NCI-H1048 (cell line): ENCODE measurements at places on chromosomes 13 and 19.

DNA sequence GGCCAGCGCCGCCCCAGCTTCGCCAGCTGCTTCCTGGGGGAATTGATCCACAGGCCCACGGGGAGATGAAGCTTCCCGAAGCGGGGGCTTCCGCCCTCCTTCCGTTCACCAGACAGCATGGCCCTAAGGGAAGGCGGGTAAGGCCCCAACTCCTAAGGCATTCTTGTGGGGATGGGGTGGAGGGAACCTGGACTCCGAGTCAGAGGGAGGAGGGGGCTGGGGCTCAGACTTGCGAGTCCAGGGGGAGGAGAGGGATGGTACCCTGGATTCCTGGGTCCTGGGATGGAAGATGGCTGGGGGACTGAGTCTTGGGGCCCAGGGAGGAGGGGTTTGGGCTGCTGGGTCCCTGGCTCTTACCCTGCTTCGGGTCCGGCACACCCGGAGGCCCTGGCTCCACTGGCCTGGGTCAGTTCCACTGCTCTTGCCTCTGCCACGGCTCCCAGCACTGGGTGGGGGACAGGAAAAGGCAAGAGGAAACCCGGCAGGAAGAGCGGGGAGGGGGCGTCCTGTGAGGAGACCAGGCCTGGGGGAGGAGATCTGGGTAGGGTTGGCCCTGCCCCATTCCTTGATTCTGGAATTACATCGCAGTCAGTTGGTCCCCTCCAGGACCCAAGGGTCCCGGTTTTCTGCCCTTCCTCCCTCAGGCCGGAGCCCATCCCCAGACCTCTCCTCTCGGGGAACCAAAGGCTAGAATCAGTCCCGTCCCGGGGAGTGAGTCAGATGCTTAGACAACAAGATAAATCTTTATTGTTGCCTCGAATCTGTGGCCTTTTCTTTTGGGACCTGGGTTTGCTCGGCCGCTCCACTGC lies at the start of gene RASIP1:
RASIP1 (minus strand) TSS at position 447 of the 809 bp plus-strand sequence; CDS start at position 119, 328 bp downstream.
- no peak for DNase-seq

DNA sequence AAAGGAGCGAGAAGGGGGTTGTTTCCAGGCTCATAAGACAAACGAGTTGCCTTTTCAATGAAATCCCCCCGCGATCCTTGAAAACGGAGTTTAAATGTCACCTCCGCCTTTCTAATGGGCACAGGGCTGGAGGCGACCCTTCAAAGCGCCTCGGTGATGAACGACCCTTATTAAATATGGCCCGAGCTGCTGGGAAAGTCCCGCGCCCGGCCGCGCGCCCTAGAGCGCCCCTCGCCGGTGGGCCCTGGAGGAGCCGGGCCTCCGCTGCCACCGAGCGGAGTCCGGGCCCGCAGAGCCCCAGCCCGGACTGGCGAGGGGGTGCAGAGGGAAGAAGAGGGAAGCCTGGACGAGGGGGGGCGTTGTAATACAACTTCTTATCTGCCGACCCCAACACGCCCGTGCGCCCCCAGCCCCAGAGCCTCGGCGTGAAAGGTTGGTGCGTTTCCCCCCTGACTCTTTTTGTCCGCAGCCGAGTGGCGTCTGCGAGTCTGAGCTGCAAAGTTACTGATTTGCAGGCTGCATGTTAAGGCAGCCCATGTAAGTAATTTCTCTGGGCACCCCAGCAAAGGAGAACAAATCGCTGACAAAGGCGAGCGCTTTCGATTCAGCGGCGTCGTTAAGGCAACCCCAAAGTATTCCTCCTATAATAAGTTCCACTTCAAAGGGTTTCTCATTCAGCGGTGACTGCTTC lies 11.9 kb downstream of the ZIC5 start:
- DNase-seq = no peak

- no peak for DNase-seq
Observed at GRCh38 chr19:34193876-34194275, 21.6 kb downstream of the LSM14A start.

DNA sequence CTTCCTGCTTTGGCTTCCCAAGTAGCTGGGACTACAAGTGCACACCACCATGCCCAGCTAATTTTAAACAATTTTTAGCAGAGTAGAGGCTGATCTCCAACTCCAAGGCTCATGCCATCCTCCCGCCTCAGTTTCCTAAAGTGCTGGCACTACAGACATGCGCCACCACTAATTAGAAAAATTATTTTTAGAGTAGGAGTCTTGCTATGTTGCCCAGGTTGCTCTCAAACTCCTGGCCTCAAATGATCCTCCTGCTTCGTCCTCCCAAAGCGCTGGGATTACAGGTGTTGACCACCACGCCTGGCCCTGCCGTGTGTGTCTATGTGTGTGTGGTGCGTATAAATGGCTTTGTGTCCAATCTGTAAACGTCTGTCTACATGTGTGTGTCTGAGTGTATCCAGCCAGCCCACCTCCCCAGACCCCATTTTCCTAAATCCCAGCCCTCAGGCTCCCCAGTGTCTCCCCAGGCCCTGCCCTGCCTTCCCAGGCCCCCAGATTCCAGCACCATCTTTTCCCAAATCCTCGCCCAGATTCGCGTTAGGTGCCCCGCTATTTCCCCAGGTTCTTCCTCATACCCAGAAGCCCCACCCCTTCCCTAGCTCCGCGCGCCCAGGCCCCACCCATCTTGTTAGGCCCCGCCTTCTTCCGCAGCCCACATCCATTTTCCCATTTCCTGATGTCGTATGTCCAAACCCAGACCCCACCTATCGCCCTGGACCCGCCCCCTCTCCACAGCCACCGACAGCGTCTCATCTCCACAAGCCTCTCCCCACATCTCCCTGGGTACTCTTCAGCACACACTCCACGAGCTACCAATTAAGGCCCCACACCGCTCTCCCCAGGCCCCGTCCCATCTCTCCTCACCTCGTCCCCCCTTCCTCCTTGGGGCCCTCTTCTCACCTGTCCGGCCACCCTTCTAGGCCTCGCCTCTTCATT lies 24.9 kb downstream of the SLC8A2 start:
- DNase-seq = no peak

- no peak for DNase-seq
Observed at GRCh38 chr19:16024266-16025107, 51.8 kb upstream of the TPM4 start.

DNA sequence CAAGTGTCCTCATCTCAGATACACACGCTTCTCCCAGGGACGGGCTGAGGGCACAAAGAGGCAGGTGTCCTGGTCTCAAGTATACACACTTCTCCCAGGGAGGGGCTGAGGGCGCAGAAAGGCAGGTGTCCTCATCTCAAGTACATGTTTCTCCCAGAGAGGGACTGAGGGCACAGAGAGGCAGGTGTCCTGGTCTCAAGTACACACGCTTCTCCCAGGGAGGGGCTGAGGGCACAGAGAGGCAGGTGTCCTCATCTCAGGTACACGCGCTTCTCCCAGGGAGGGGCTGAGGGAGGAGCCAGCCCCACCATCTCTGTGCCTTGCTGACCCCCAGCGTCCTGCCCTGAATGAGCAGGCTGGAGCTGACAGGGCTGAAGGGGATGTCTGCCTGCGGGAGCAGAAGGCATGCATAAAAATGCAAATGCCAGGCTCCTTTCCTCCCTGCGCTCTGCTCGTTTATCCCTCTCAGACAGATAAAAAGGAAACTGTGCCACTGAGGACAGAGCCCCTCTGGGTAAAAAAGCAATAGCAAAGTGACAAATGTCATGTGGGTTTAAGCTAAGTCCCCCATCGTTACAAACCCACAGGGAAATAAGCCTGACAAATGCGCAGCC lies 96.1 kb upstream of the UQCRFS1 start:
- no peak for DNase-seq

DNA sequence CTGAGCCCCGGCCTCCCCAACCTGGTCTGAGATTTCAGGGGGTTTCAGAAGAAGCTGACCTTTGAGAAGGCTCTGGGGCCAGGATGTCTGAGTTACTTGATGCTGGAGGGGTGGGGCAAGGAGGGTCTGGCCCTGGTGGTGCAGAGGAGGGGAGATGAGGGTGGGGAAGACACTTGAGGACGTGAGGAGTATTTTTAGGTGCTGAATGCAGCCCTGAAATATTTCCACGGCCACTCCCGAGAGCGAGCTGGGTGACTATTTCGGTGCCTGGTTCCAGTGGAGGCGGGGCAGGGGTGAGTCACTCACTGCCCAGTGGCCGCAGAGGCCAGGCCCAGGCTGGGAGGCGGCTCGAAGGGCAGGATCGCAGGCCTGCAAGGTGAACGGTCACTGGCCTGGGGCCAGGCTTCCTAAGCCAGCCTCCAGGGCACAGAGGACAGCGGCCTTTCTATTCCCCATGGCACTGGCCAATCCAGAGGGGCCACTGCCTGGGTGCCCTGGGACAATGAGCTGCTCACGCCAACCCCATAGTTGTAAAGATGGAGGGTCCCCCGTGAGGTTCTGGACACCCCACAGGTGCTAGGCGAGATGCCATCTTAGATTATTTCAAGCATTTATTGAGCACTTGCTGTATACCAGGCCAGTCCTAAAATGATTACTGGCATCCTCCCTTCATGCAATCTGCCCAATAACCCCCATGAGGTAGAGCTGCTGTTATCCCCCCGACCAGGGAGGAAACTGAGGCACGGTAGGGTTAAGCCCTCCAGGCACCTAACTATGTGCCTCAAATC lies 19.7 kb upstream of the JUND start:
- DNase-seq = no peak

DNA sequence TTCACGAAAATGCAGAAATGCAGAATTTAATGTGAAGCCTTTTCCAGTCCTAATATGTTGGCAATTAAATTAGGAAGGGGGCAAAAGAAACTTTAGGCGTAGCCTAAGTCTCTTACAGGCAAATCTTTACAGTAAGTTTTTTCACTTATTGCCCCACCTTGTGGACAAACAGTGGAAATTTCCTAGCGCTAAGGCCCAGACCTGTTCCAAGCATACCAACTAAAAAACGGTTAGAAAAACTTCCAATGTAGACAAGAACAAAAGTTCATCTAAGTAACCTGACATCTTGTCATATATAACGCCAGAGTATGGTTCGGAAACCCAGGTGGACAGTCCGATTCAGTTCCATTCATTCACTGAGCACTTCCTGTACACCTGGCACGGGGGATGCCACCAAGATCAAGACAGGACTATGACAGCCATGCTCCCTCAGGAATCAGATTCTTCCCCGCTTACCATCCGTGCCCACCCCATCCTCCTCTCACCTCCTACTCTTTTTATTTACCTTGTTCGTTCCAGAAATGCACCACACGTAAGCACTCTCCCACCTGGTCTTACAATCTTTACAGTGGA lies 4.9 kb downstream of the ZAR1L start:
- no peak for DNase-seq

DNA sequence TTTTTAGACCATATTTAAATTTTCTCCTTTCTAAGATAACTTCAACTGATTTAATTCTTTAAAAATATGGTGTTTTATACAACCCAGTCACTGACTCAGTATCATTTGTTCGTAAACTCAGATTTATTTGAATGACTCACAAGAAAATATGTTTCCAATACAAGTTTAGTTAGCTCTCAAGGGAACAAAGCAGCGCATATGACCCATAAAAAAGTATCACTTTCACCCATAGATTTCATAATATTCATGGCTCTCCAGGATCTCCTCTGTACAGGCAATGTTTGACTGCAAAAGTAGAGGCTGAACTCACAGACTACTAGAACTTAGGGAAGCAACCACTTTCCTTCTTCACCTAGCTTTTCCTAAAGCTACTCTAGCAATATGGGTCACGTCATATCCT lies 405.6 kb upstream of the PCDH9 start:
- no peak for DNase-seq

GRCh38 chr19:2270423-2271233 lies 11.3 kb downstream of the PEAK3 start:
- DNase-seq = no peak

GRCh38 chr13:66821551-66821950 lies 408.6 kb downstream of the PCDH9 start:
- no peak for DNase-seq

- no peak for DNase-seq
Observed at GRCh38 chr19:43651758-43652545, 12.3 kb upstream of the CADM4 start.

GRCh38 chr19:38707512-38708114 lies 36.7 kb downstream of the CAPN12 start:
- DNase-seq = no peak

DNA sequence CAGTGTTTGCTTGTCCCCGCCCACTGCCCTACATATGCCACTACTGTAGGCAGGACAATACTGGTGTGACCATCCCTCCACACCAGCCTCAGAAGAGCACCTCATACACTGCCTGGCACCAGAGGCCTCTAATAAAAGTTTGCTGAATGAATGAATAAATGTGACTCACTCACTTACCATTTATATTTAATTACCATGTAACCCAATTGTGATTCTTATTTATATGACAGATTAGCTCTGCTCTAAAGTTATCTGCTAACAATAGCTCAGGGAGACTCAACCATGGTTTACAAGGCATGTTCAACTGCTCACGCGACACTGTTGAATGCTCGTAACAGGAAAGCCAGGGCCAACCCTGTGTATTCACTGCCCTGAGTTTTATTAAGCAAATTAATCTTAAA lies 66.0 kb upstream of the DOCK9 start:
- no peak for DNase-seq

DNA sequence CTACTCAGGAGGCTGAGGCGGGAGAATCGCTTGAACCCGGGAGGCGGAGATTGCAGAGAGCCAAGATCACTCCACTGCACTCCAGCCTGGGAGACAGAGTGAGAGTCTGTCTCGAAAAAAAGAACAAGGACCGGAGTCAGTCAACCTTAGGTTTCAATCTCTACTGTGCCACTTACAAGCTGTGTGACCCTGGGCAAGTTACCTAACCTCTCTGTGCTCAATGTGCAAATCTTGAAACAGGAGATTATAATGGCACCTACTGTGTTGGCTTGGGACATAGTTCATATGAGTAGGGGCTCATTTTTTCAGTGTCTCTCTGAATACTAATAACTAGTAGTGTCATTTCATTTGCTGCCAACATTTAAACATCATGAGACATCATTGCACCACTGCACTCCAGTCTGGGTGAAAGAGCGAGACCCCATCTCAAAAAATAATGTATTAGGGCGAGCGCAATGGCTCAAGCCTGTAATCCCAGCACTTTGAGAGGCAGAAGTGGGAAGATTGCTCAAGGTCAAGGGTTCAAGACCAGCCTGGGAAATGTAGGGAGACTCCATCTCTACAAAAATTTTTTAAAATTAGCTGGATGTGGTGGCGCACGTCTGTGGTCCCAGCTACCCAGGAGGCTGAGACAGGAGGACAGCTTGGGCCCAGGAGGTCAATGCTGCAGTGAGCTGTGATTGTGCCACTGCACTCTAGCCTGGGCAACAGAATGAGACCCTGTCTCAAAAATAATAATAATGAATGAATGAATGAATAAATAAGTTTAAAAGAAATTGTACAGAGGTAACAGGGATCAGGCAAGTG lies 5.5 kb downstream of the C3 start:
- no peak for DNase-seq

DNA sequence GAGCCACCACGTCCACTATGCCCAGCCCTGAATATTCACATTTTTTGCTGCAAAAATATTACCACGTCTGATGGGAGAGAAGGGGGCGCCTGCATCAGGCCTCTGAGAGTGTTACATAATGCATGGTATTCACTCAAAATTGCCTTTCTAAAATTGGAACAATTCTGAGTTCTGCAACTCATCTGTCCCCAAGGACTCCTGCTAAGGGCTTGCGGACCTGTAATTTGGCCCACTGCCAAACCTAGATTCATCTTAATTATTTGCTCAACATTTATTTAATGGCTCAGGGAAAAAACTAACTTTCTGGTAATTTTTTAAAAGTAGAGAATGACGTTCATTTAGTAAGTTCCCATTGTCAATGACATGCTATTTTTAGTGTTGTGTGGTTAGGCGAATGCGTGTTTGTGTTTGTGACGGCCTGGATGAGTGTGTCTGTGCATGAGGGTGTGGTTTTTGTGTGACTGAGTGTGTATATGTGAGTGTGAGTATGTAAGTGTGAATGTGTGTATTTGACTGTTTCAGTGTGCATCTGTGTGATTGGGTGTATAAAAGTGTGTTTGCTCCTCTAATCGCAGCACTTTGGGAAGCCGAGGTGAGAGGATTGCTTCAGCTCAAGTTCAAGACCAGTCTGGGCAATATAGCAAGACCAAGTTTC lies 8.8 kb downstream of the INAFM1 start:
- DNase-seq = no peak
